Daoy (cell line): ENCODE measurements at places on chromosomes 11 and 22.

- DNase-seq = peak; percentile 96
Observed at GRCh38 chr11:795634-796564, 2.2 kb downstream of the SLC25A22 start.

DNA sequence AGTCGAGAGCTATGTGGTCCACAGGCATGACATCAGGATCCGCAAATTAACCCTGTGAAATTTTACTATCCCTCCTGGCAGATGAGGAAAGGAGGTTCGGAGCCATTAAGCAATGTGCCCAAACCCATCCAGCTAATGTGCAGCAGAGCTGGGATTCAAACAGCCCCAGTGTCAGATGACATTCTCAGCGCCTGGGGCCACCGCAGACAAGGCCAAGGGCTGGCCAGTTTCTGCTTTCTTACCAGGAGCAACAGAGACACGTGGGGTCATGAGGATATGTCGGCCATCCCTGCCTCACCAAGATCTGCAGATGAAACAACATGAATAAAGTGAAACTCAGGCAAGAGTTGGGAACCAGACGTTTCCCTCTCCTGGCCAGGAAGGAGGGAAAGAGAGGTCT, 110.2 kb downstream of the TENM4 start:
- DNase-seq = no peak

DNA sequence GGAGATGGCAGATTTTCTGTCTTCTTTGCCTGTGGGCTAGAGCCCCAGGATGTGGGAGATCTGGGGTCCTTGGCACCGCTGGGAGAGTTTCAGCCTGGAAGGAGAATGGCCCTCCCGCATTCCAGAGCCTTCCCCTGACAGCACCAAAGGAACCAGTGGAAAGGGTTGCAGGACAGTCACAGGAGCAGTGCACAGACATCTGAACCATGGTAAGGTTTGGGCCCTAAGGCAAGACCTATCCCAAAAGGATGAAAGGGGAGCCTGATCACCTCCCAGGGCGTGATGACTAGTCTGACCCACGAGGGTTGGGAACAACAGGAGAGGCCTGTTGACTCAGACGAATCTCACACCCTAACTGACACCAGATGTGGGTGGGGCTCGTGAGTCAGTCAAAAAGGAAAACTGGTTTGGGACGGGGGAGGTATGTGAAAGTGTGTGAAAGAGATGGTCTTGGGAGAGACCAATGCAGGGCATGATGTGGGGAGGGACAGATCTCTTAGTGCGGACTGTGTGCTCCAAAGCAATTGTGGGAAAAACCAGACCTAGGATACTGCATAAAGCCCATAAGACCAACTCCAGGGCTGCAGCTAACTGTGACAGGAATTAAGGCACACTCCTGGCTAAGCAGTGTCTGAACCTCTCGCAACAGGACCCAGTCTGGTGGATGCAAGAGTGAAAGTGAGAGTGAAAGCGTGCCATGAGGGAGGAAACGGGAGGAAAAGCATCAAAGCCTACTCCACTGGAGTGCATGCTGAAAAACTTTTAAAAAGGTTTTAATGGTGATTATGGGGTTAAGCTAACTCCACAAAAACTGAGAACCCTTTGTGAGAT, 39.1 kb upstream of the GLYAT start:
- DNase-seq = peak; percentile 87

- DNase-seq = no peak
Observed at GRCh38 chr11:8071616-8072581, 9.1 kb upstream of the TUB start.

DNA sequence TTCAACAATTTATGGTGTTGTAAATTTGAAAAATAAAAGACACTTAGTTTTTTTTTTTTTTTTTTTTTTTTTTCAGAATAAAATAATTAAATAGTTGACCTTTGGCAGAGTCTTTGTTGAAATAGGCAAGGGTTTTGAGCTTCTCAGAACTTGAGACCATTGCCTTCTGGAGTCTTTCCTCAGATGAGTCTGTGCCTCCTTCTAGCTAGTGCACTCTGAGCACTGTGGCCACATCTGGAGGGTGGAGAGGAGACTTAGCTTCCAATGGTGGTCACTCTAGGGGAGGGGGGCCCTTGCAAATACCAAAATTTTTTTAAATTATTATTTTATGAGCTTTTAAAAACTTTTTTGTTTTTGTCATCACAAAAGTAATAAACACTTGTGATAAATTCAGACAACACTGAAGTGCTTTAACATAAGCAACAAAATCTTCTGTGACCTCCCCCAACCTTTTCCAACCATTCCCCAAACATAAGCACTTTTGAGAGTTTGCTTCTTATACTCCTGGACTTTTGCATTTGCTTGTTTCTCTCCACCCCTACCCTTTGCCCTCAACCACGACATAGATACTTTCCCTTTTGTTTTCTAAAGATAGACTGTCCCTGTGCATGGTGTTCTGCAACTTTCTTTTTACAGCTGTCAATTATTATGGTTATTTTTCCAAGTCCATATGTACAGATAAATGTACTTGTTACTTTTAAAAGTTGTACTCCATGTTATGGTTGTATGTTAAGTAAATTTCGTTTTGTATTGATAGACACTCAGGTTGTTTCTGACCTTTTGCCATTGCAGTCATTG, 41.1 kb downstream of the BMAL1 start:
- no peak for DNase-seq
